AG04449 (cell line): ENCODE measurements at places on chromosomes 7 and 10.

DNA sequence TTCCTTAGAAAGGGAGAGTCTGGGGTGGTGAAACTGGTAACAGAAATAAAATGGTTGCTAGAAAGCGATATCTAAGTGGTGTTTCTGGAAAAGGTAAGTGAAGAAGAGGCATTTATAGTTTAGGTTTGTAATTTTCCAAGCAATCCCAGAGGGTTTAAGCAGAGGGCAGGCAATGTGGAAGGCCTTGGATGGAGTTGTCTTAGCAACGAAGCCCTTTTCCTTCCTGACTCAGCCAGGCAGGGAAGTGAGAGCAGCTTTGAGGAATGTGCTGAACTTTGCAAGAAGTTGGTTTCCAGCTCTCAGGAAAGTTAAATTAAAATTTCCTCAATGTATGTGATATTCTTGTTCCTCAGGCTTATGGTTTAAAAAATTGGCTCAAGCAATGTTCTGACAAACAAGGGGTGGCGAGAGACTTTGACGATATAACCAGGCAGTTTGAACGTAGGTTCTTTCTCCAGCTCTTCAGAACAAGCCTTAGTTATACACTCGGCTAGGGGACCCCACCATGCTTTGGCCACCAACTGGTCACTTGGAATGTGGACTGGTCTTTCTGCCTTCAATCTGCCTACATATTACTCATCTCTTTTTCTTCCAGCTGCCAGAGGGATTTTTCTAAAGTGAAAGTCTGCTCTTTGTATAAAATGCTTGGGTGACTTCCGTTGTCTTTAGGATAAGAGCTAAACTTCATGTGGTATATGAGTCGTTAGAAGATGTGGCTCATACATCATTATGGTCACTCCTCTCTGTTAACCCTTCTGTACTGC is 66.9 kb upstream of the SLC25A13 start:
- DNase-seq = peak; percentile 40

DNA sequence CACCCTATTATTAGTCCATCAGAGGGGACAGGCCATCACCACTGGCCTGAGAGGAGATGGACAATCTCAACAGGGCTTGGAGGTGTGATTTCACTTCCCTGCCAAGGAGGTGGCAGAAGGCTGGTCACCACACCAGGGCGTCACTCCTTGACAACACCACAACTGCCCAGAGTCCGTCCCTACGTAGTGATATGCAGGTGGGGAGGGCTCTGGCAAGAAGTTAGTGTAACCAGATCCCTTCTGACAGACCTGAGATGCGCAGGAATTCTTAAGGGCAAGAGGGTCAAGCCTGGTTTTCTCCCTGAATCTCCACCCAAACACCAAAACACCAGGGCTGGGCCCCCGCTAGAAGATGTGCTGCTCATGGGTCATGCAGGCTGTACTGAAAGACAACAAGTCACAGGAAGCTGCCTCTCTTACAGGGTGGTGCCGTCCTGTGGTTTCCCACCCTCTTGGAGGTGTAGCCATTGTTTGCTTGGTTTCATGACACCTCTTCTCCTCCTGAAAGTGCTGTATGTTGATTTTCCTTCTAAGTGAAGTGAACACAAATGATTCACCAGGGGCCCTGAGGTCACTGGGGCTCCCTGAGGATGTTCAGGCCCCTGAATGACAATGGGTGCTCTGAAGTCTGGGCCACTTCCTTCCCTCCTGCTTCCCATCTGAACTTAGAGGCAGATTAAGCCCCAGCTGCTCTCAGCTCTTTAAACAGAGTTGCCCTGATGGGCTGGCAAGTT is 27.1 kb downstream of the ATXN7L1 start:
- no peak for DNase-seq

DNA sequence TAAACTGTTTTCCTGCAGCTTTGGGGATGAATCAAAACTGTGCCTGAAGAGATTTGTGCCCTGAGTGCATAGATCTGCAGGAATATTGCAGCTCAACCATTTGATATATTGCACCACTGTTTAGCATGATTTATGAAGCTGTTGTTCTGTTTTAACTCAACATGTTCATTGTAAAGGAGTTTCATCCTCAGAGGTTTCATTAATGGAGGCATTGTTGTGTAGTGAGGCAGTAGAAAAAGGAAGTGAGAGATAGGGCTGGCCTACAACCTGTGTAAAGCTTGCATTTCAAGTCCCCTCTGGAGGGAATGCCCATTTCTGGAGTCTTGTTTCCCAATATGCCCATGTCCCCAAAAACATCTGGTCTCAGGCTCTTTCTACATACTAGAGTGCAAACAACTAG is 67.5 kb downstream of the DNAJC12 start:
- no peak for DNase-seq

DNA sequence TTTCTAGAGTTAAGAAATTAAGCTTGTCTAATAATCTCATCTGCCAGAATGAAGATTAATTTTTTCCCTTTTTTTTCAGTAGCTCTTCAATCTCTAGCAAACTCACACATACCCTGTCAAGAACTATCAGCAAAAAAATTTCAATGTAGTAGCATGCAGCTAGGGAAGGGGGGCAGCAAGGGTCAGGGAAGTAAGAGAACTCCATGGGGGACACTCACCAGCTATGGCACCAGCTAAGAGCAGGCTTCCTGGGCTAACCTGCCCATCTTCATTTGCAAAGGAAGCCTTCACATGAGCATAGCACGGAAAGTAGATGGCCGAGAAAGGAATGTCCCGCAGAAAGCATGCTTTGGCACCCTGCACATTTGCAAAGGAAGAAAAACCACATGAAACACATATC is 190.4 kb downstream of the SLC25A13 start:
- no peak for DNase-seq

- no peak for DNase-seq
Observed at GRCh38 chr7:101558742-101559325, 70.3 kb downstream of the MYL10 start.

GRCh38 chr7:26631601-26632000 is 232.8 kb downstream of the SKAP2 start:
- no peak for DNase-seq

GRCh38 chr10:123367195-123367594 is 213.0 kb downstream of the BUB3 start:
- DNase-seq = no peak

- DNase-seq = no peak
Observed at GRCh38 chr10:34116681-34117271, 698.3 kb downstream of the PARD3 start.

DNA sequence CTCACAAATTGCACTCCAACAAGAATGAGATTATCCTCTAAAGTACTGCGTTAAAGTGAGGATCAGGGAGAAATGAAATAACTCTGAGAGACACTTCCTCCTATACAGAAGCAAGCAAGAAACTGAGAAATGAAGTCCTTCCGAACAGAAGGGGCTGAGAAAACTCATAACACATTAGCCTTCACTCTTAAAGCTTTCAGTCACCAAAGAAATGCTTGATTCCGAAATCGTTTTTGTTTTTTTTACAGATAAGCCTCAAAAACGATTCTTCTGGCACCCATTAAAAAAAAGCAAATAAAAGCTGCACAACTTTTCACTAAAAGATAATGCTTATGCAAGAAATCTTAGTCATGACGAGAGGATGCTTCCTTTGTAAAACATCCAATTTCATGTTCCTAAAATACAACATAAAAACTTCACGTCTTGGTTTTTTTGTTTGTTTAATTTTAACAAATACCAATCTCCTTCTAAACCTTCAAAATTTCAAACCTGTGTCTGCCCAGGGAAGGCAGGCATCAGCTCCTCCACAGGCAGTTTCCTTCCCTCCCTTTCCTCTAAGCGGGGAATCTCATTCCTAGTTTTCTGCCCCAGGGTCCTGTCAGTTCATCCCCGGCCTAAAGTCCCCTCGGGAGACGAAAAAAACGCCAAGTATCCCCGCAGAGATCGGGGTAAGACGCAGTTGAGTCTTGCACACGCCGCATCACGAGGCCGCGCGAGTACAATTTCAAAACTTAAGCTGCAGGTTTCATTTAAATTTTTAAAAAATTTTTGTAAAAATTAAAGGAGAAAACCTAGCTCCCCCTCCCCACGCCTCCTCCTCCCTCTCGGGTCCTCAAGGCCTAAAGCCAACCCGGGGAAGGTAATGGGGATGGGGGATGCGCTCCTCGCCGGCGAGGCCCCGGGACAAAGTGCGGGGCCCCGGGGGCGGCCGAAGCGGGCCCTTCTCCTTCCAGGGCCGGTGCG is 1.1 kb downstream of the BAZ1B start:
- no peak for DNase-seq

DNA sequence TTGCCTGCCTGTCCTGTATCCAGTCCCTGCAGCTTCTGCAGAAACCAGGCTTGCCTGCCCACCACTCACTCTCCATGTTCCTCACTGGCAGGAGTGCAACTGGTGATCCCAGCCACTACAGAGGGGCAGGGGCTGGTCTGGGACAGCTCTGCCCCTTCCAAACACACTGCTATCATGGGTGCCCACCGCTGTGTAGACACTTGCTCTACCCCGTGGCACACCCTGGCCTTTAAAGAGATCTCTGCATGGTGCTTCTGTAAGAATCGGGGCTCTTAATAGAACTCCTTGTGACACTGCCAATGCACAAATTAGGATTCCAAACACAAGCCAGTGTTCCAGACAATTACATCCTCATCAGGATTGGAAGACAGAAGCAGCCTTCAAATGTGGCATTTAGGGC is 41.7 kb downstream of the C10orf90 start:
- DNase-seq = no peak

GRCh38 chr10:80598084-80598798 is 60.5 kb downstream of the SH2D4B start:
- DNase-seq = no peak

DNA sequence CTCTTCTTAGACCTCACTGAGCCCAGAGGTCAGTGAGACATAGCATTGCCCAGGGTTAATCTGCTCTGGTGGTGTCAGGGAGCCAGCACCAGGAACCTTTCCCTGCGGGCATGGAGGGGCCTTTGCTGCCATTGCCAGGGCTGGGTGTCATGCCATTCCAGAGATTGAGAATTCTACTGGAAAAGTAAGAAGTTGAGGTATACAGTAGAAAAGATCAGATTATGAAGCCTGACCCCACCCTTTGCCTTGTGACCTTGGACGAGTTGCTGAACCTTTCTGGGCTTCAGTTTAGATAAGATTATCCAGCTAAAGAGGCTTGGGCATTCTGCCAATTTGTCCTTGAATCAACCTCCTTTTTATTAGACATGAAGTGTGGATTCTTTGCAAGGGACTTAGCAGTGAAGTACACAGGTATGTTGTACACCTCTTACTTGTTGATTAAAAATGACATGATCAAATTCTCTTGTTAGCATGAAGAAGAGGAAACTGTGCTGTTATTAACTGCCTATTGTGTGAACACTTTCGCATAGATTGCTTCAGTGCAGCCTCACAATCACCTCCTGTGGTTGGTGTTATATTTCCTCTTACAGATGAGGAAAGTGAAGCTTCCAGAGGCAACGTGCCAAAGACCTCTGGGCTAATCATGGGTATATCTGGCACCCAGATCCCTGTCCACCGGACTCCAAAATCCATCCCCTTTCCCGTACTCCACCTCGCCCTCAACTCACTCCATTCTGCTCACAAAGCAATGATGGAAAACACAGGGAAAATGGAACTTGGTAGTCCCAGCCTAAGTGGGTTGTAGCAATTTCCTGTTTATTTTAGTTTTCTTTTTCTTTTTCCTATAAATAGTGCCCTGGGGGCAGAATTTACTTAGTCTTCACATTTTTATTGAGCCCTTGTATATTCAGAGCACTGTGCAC is 151.3 kb downstream of the CAMK1D start:
- no peak for DNase-seq

GRCh38 chr10:128776673-128777252 is 650.5 kb upstream of the MKI67 start:
- DNase-seq = no peak

GRCh38 chr10:24006741-24007140 is 202.2 kb upstream of the KIAA1217 start:
- DNase-seq = no peak

DNA sequence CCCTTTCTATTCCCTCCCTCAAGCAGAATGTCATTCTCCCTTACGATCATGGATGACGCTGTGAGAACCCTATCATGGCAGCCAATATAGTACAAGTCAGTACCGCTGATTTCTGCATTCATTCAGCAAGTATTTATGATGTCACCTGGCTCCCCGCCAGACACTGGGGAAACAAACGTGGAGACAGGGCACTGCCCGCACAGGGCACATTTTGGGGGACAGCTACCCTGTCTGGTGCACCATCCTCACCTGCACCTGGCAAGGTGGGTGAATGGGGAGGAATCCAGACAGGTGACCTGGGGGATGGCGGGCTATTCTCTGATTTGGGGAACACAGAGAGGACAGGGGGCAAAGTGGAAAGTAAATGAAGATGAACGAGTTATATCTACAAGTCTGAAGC is 28.4 kb downstream of the MKI67 start:
- DNase-seq = no peak

DNA sequence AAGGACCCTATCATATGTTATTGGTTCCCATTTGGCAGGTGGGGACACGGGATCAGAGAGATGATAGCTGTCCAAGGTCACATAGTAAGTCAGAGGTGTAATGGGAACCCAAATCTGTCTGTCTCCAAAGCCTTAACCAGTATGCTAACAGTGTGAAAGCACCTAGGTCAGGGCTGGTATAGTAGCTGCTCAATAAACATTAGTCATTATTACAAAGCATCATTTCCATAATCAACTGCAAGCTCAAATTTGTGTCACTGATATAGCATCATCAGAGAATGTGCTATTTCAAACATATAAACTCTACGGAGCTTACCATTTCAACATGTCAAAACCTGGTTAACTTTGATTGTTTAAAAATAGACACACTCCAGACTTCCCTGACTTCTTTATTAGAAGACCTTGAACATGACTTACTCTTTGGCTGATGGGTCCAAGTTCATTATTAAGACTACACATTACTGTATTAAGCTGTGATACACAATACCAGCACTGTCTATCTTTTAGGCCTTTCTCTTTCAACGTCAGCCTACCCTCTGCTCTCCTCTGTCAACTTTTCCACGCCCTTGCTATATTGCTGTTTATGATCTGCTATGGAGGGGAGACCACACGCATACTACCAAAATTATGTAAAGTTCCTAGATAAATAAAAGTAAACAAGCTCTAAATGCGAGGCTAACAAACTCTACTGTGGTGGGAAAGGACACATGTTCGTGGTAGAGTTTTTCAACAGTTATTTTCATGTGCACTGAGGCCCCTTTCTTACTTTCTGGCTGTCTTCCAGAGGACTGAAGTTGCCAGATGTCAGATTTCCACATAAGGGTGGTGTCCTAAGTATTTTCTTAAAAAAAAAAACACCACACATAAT is 33.6 kb downstream of the DNMBP start:
- DNase-seq = no peak

GRCh38 chr10:56537984-56538383 is 176.9 kb upstream of the ZWINT start:
- no peak for DNase-seq

DNA sequence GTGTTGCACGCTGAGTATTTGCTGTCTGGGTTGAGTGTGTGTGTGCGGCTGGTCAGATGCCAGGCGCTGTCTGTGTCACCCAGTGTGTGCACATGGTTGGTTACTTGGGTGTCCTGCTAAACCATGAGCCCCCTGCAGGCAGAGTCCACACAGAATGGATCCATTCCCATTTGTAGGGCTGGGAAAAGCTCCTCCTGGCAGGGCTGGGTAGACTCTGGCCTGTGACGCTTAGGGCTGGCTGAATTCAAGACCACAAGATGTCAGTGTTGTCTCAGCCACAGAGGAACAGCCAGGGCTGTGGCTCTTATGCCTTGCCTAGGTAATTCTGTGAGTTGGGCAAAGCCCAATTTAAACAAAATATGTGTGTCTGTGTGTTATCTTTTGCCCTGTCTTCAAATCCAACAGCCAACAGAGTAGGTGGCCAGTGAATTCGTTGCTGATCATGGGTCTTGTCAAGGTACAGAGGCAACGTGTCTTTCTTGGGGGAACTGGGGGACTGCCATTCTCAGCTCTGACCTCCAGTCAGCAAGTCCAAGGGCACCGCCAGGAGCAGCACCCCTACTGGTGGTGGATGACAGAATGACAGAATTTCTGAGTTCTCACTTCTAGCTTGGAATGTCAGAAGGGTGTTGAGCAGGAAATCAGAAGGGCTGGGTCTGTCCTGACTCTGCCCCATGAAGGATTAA is 285.1 kb downstream of the CCSER2 start:
- no peak for DNase-seq
